ENCODE measurements at places on chromosomes 16 and 17.

DNA sequence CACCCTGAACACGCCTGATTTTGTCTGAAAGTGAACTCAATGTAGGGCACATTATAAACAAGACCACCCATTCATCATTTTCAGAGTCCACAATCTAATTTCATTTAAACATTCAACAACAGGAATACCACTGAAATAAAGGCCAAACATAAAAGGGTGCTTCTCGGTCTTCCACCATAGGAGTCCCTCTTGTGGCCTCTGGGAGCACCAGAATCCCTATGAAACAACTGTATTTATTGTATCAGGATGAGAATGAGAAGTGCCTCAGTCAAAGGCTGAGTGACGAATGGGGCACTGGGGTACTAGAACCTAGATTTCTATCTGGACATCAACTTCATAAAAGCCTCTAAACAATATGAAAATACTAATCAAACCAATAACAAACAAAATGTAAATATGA lies 40.4 kb downstream of the NXPH3 start:
- DNase-seq = no peak

GRCh38 chr17:58575511-58575910 lies 61.1 kb upstream of the MTMR4 start:
- no peak for DNase-seq

DNA sequence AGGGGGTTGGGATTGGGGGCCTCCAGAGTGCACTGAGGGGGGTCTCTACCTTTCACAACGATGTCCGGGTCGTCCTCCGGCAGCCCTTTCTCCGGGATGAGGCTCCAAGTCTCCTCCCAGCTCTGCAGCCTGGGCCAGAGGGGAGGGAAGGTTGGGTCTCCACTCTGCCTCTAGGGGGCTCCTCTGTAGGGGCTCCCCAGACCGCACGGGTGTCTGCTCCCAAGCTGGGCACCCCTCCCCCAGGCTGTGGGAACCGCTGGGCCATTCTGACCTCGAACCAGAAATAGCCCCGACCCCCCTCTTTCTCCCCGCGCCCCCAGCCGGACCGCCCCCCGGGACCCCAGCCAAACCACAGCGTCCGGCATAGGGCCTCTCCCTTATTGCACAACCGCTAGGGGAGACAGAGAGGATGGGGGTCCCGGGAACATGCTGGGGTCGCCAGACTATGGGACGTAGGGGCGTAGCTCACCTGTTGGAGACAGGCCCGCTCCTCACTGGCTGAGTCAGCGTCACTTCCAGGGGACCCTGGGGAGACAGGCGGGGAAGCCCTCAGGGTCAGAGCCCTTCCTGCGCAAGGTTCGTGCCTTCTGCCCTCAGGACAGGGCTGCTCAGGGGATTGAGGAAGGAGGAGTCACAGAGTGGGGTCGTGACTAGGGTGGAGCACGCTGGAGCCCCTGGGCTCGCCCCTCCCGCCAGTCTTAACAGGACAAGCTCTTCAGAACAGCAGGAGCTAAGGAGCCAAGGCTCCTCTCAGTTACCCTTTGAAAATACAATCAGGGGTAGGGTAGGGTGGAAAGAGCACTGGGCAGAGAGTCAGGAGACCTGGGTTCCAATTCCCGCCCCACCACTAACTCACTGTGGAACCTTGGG lies 2.7 kb downstream of the PLEKHH3 start:
- DNase-seq = peak; percentile 42

GRCh38 chr17:47634870-47635269 lies 14.8 kb upstream of the KPNB1 start:
- no peak for DNase-seq

- DNase-seq = no peak
Measured at GRCh38 chr17:5027916-5028315, 7.3 kb downstream of the SLC52A1 start.

- DNase-seq = peak; percentile 17
Measured at GRCh38 chr17:4504188-4504587, 5.5 kb downstream of the SPNS2 start.
